HEK293T (cell line): ENCODE measurements at places on chromosomes 16 and 17.

DNA sequence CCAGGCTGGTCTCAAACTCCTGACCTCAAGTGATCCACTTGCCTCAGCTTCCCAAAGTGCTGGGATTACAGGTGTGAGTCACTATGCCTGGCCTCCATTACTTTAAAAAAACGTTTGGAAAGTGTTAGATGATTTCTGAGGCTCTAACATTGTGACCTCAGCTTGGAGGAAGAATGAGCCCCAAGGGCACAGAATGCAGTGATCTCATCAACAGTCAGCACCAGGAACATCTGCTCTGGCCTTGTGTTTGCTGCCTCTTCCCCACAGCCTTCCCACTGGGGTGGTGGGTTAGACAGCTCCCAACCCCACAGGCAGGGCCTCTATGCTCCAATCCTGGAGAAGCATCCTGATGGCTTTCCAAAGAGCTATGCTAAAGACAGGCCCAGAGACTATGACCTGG lies 37.7 kb upstream of the SREBF1 start:
- no peak for DNase-seq

DNA sequence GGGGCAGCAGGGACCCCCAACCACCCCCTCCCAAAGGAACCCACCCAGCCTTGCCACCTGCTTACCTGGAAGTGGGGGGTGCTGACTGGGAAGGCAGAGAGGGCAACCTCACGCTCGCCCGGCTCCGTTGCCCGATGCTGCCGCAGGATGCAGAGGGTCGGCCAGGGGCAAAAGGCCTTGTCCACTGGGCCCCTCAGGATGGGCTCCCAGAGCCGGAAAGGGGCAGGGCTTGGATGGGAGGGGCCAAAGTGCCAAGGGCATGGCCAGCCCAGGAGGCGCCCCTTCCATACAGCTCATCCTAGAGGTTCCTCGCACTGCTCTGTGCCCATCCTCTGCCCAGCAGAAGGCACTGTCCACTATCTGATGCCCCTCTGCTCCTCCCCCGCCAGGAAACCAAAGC lies 59.4 kb downstream of the SRCIN1 start:
- DNase-seq, result no peak

DNA sequence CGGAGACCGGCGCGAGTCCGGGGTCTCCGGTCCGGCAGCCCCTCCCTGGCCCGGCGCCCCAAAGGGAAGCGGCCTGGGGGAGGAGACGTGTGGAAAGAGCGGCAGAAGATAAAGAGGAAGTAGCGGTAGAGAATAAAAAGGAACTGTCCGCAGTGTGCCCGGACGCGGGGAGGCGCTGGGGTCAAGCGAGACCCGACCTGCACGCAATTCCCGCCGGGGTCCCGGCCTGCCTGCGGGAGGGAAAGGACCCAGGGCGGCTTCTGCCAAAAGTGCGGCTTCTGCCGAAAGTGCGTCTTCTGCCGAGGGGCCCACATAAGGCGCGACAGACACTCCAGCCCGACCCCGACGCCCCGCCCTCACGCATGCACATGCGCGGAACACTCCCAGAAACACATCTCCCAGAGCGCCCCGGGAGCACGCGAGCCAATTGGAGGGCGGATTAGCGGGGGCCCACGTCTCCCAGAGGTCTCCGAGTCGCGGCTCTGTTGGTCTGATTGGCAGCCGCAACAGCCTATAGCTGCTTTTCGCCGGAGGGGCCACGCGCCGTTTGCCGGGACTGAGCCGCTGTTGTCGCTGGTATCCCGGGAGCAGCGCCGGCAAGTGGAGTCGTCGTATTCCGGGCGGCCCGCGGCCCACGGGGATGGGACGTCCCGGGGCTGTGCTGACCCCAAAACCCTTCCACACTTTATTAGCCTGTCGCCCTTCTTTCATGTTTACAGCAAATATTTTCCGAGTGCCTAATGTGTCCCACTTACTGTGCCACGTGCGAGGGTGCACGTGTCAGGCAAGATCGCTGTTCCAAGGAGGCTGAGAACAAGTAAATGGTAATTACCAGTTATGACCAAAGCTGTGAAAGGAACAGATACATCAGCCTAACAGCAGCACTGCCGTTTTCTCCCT lies 8.0 kb upstream of the MEFV start:
- peak; percentile 96 for DNase-seq

DNA sequence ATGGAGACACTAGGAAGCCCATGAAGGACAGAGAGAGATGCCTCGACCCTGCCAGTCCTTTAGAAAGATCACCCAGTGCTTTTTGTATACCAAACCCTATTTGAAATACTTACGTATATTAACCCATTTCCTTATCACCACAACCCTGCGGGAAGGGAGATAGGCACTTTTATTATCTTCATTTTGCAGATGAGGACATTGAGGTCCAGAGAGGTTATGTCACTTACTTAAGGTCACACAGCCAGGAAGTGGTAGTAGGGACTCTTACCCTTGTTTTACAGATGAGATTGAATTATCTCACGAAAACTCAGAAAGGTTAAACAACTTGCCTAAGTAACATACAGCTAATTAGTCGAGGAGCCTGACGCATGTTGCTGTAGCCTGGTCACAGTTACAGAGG lies 38.2 kb downstream of the IL4R start:
- DNase-seq, result no peak

GRCh38 chr16:29678691-29679267 lies at the start of gene QPRT:
TSS of gene QPRT (plus strand) at chr16:29679180. CDS start at chr16:29679198, 18 bp downstream.
- DNase-seq, result peak; percentile 70

GRCh38 chr17:35514564-35514963 lies 22.9 kb downstream of the SLFN12L start:
- no peak for DNase-seq

DNA sequence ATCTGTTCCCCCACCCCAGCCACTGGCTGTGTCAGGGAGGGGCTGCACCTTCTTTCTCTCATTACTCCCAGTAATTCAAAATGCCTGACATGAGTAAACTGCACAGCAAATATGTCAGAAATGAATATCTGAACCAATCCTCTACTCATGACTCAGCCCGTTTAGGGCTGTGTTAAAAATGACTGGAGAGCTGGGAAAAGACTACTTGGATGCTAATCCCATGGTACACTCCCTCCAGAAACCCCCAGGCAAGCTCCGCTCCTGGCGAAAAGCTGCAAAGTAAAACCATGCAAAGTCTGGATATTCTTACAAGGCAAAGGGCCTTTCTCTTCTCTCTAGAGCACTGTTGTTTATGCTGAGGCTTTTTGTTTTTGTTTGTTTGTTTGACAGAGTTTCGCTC lies 448.1 kb upstream of the DYNLRB2 start:
- DNase-seq, result no peak

DNA sequence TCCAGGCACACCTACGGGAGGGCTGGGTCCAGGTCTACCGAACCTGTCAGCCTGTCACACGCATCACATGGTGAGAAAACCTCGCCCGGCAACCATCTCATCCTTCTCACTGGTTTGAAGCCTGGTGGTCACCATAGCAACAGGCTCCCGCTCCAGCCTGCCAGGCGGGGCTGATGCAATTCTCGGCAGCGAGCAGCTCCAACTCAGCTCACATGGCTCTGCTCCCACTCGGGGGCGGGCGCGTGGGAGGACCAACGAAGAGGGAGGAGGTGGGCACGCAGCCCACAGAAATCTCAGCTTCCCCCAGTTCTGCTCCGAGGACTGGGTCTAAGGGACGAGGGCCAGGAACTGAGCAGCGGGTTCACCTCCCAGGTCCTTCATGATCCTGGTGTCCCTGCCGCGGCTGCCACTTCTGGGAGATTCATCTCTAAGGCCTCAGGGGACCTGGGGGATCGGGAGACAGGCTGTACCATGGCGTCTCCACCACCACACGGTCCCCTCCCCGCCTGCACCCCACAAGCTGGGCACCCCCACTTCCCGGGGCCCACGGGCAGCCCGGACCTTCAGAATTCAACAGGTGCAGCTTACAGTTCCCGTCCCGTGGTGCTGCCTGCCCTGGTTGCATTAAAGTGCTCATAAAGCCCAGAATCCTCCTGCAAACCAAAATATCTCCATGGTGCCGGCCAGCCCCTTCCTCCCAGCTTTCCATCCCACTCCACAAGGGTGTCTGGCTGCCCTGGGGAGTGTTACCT lies 25.8 kb downstream of the ABR start:
- peak; percentile 61 for DNase-seq

DNA sequence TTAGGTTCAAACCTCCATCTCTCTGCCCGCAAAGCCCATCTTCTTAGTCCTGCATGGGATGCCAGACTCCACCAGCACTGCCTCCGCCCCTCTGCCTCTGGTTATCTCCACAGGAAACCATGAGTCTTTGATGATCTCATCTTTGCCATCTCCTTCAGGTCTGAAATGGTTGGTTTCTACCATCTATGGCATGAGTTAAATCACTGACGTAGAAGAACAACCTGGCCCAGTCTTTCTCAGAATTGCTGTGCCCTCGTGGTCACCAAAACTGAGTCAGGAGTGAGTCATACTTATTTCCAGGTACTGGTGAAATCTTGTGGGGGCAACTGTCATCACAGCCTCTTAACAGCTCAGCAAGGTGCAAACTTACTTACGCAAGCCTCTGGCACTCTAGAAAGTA lies 468.7 kb upstream of the C16orf82 start:
- DNase-seq, result no peak

DNA sequence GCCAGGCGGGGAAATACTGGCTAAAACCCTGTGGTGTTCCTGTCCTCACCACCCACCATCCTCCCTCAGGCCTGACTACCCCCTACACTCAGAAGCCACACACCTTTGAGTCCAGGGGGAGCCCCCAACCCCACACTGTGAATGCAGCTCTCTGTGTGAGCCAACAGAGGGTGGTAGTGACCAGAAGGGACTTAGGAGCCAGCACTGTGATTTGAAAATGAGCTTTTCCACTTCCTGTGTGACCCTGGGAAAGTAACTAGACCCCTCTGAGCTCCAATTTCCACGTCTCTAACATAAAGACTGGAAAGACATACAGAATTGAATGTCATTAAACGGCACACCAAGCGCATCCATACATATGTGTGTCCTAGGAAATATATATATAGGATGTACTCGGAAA lies 58.7 kb downstream of the SDK2 start:
- DNase-seq, result no peak

DNA sequence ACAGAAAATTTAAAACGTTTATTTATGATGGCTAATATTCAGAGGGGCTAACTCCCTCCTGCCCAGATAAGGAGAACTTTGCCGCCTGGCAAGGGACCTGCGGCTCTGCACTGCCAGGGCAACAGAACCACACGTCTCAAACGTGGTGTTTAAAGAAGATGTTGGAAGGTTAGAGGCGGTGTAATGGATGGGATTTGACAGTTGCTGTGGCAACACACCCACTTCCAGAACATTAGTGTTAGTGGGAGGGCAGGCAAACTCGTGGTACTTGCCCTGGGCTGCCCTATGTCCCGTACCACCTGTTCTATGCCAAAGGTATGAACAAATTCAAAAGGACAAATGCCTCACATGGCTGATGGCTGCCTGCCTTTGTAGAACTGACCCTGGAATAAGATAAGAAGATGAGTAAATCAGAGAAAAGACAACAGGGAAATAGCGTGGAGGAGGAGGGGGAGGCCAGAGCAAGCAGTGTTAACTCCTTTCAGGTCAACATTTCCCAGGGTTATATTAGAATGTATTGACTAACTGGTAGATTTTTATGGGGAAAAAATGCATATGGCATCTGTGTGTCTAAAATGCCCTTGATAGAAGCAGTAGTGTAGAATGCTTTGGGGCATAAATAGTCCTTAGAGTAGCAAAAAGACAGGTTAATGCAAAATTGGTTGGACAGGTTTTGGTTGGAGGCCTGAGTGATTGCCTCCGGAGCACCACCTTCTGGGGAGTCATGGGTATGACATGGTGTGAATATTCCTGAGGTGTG lies 30.8 kb downstream of the HLF start:
- DNase-seq, result peak; percentile 80

GRCh38 chr17:1146561-1147265 lies 33.1 kb downstream of the ABR start:
- DNase-seq, result no peak

DNA sequence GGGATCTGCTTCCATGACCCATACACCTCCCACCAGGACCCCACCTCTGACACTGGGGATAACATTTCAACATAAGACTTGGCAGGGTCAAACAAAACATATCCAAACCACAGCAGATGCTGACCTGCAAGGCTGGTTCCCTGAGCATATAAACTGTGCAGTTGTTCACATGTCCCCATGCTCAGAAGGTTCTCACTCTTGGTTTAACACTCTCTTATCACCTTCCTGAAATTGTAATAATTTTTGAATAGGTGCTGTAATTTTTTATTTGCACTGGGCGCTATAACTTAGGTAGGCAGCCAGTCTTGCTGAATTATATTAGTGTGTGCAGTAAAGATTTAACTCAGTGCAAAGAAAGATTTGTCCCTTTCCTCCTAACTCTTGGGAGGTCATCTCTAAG lies 824.8 kb upstream of the SOX9 start:
- no peak for DNase-seq

DNA sequence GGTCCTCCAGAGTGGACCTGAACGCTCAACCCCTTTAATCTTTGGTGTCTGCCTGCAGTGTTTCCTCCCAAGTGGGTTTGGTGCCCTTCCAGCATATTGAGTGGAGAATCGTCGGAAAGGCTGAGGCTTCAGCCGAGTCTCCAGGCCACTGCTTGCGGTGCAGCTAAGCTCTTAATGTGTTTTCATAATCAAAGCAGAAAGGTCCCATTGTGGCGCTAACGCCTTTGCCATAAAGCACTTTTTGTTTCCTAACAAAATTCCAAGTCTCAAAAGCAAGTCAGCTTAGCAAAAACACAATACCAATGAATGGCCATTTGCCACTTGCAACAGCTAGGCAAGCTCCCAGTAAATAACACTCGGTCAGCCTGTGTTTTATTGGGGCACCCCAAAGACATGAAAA lies 57.6 kb downstream of the KSR1 start:
- no peak for DNase-seq

GRCh38 chr16:75029854-75030253 lies 31.0 kb downstream of the ZNRF1 start:
- DNase-seq, result no peak

DNA sequence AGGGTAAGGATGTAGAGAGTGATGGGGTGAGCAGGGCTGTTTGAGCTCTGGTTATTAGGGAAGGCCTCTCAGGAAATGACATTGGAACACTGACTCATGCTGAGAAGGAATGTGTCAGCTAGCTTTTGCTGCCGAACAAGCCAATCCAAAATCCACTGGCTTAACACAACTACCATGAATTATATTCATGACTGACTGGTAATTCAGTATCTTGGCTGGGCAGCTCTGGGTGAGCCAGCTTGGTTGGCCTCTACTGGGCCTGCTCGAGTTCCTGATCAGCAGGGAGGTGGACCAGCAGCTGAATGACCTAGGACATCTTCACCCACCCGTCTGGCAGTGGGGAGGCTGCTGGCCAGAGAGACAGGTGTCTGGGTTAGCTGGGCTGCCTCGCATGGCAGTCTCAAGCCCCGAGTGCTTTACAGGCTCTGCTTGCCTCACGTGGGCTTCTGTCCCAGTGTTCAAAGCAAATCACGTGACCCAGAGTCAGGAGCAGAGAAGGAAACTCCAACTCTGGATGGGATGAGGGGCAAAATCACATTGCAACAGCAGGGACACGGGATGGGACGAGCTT lies 209.4 kb downstream of the KATNIP start:
- no peak for DNase-seq

GRCh38 chr16:19722269-19722952 lies 4.3 kb downstream of the IQCK start:
- DNase-seq, result no peak

DNA sequence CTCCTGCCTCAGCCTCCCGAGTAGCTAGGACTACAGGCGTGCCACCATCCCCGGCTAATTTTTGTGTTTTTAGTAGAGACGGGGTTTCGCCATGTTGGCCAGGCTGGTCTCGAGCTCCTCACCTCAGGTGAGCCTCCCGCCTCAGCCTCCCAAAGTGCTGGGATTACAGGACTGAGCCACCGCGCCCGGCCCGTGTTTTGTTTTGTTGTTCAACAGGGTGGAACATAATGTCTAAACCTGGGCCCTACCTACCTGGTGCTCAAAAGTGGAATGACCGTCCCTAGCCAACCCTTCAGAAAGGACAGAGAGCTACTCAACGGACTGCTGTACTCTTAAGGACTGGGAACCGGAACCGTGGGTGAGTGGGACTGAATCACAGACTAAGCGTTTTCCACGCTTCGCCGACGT lies 772 bp upstream of the KIF22 start:
- DNase-seq, result no peak
